CD4-positive, alpha-beta T cell treated with Interleukin-4 for 1 hour (primary cell): ENCODE measurements at places on chromosomes 1 and 21.

DNA sequence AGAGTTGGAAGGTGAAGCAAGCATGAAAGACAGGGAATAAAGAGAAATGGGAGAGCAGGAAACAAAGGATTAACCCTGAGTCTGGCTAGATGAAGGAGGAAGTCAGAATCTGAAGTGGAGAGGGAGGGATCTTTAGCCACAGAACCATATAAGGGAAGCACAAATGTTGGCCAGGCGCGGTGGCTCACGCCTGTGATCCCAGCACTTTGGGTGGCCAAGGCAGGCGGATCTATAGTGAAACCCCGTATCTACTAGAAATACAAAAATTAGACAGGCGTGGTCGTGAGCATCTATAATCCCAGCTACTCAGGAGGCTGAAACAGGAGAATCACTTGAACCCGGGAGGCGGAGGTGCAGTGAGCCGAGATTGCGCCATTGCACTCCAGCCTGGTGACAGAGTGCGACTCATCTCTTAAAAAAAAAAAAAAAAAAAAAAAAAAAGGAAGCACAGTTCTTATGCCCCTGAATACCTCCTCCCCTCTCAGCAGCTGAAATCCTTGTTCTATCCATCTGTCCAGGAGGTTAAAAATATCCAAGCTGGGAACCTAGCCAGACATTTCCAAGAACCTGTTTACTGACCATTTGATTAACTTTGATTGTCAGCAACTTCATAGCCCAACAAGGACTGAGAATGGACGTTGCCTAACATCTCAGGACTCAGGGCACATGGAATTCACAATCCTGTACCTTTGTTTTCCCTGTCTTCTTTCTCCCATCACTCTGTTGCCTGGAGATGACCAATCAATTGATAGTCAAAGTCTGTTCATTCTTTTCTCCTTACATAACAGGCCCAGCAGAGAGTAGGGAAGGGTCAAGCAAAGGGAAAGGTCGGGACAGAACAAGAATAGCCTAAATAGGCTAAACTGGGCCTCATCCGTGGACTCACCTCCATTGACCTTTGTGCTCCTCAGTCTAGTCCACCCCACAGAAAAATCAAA is 10.6 kb downstream of the TXNIP start:
- no peak for DNase-seq

DNA sequence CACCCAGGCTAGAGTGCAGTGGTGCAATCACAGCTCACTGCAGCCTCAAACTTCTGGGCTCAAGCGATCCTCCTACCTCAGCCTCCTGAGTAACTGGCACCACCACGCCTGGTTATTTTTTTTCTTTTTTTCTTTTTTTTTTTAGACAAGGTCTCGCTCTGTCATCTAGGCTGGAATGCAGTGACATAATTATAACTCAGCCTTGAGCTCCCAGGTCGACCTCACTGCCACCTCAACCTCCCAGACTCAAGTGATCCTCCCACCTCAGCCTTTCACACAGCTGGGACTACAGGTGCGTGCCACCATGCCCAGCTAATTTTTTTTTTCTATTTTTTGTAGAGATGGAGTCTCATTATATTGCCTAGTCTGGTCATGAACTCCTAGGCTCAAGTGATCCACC is 66.9 kb upstream of the ECE1 start:
- no peak for DNase-seq

- no peak for DNase-seq
These were observed 7.9 kb upstream of the SH3GLB1 start for GRCh38 chr1:86696522-86696921.

DNA sequence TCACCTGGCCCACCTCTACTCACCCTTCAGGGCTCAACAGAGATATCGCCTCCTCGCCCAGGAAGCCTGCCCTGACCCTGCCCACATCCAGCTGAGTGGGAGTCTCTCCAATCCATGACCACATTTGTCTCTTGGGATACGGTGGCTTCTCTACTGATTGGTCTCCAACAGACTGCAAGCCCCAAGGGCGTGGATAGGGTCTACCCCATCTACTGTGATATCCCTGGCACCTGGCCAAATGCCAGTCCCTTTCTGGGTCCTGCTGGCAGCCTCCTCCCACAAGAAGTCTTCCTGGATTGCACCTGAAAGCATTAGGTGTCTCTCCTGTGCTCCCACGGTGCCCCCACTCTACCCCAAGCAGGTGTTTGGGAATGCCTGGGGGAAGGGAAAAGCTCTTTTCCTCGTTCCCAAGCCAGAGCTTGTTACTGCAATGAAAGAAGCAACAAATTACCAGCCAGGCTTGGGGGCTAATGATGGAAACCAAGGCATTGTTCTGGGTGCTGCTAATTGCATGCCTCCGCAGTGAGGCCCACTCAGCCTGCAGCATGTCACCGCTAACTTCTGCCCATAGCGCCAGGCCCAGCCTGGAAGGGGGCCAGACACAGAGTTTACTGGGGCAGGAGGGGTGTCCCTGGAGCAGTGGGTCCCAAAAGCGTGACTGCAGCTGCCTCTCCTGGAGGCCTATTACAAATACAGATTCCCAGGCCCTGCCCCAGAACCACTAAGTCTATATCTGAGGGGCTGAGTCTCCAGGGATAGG is 90.7 kb upstream of the IFFO2 start:
- no peak for DNase-seq

DNA sequence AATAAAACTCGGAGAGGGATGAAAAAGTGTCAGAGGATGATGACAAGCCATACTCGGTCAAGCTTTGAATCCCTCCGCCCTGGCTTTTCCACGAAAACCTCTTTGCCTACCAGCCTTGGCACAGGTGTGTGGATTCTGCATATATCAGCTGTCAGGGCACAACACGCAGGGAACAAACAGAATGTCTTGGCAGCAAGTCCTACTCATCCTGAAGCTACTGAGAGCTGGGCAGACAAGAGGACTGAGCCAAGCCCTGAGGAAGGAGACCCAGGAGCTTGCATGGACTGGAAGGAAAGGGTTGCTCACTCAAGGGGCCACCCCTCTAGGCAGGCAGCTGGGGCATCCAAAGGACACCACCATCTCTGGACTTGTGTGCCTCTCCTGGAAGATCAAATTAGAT is 132.4 kb downstream of the HMGB4 start:
- DNase-seq = no peak

DNA sequence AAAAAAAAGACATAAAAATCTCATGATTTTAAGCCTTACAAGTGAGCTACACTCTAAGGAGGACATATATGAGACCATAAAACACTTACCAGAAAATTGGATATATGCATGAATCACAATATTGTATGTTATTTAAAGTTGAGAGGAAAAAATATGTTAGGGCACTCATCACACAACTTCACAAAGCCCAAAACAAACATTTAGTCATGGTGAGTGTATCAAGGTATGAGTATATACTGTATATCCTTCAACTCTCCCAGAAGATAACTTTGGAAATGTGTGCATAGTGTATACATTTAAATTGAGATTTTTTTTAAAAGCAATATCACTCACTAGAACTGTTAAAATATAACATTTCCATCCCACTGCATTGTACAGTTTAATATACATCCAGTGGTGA is 259.3 kb downstream of the SRGAP2C start:
- DNase-seq = no peak

- no peak for DNase-seq
These were observed 84.8 kb upstream of the GNG12 start for GRCh38 chr1:67918067-67918466.

- no peak for DNase-seq
These were observed 80.6 kb upstream of the C1orf105 start for GRCh38 chr1:172339842-172340241.

- DNase-seq = no peak
These were observed 12.0 kb downstream of the MAB21L3 start for GRCh38 chr1:116122955-116123757.

DNA sequence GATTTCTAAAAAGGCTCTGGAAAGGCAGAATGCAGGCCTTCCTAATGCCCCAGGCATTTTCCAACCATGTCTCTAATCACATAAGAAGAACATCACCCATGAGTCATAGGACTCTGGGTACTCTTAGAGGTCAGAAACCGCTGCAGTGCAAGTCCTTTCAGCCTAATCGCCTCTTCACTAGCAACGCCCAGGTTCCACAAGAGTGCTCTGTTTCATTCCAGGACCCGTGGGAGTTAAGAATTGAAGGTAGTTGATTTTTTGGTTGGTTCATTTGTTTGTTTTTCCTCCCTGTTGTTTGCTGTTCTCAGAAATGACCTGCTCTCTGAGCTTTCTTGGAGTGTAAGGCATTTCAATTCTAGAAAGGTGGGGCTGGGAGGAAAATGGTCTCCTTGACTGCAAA is 123.2 kb downstream of the NR5A2 start:
- DNase-seq = no peak

DNA sequence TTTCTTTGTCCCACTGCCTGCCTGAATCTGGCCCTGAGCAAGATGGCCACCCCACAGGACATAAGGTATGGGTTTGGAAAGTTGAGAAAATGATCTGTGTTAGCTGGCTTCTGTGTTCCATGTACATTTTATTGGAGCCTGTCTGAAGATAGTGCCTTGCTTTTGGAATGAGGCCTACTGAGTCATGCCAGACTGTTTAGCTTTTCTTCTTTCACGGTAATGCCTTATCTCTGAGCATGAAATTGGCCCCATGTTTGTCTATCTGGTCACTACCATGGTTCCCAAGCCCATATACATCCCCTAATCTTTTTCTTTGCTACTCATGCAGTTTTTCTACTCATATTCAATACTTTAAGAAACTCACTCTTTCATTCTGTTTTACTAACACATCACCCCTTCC is 85.1 kb upstream of the LMO4 start:
- DNase-seq = no peak

- no peak for DNase-seq
These were observed 12.3 kb downstream of the ARHGEF10L start for GRCh38 chr1:17551755-17552234.

DNA sequence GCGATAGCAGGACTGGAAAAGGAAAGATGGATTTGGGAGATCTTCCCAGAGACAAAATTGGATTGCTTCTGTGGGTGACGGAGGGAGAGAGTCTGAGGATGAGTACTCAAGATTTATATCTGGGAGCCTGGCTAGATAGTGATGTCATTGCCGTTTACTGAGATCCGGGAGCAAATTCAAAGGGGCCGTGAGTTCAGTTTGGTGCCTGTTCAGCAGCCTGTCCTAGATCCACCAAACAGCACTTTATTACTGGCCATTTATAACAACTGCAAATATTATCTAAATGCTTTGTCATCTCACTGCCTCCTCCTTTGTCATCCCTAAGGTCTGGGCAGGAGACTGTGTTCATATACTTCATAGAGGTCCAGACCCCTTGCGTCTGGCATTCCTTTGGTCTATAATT is 29.2 kb downstream of the MAPKAPK2 start:
- no peak for DNase-seq
